Activated T-helper 1 cell treated with anti-CD3 and anti-CD28 coated beads, Interleukin-2, amount 50 U/mL, for 16 hours (primary cell): ENCODE measurements at places on chromosomes 5 and 9.

- no peak for DNase-seq
These were observed 345.6 kb downstream of the KDM4C start for GRCh38 chr9:7103367-7103766.

- DNase-seq = no peak
These were observed 145.0 kb upstream of the COL5A1 start for GRCh38 chr9:134496413-134497282.

DNA sequence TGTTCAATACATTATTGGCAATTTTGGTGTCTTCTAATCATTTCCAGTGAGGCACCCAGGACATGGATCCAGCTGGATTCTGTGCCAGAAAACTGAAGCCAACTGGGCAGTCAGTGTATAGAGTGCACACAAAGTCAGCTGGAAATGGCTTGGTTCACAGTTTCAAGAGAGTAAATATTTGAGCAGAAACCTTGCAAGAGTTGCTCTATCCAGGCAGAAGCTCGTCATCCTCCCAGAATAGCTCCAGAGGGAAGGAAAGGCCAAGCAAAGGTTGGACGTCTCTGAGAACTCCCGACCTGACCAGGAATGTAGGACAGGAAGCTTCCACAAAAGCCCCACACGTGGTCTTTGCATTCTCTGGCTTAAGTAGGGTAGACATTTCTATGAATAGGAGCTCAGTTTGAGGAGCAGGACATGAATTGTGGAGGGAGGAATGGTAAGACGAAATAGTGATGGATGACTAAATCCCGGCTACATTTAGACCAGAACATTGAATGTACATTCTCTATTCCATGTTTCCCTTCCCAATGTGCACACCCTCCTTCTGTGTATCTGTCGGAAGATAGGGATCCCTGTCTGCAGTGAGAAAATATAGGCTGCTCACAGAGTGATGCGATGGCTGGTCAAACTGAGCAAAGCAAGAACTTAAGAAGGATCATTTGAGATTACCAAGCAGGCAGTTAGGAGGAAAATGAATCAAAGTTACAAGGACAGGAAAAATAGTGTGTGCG lies 72.7 kb upstream of the FCN2 start:
- DNase-seq = no peak

GRCh38 chr9:18114559-18115475 lies 359.1 kb upstream of the ADAMTSL1 start:
- no peak for DNase-seq

GRCh38 chr5:145804701-145805100 lies 30.4 kb downstream of the PRELID2 start:
- no peak for DNase-seq

- no peak for DNase-seq
These were observed 1076.5 kb upstream of the ARRDC3 start for GRCh38 chr5:92459654-92460053.

DNA sequence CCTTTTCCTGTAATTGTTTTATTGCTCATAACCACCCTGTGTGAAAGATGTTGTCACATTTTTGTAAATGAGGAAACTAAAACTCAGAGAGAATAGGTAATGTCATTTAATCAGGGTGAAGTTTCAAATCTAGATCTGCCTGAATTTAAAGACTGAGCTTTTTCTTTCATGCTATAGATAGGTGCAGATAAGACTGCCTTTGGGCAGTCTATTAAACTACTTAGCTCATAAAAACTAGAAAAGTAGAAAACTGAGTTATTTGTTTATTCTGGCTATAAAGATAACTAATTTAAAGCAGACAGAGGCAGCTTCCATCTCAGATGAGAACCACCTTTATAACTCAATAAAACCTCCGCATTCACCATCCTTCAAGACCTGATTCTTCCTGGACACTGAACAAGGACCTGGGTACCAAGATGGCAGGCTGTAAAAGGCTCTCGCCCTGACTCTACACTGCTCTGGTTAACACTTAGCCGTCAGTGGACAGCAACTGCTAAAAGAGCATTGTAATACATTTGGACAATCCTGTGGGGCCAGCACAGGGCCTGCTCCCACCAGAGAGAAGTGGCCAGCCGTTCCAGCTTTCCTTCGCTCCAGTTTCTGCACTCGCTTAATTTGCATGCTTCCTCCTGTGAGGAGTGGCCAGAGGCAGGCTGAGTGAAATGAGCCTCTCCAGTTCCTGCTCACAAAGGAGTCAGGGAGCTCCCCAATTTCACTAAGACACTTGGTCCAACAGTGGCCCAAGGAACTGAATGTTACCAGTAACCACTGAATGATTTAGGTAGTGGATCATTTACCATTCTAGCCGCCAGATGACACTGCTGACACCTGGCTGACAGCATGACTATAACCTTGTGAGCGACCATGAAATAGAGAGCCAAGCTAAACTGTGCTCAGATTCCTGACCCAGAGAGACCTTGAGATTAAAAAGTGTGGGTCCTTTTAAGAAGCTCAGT lies 566.4 kb downstream of the EFNA5 start:
- DNase-seq = no peak

DNA sequence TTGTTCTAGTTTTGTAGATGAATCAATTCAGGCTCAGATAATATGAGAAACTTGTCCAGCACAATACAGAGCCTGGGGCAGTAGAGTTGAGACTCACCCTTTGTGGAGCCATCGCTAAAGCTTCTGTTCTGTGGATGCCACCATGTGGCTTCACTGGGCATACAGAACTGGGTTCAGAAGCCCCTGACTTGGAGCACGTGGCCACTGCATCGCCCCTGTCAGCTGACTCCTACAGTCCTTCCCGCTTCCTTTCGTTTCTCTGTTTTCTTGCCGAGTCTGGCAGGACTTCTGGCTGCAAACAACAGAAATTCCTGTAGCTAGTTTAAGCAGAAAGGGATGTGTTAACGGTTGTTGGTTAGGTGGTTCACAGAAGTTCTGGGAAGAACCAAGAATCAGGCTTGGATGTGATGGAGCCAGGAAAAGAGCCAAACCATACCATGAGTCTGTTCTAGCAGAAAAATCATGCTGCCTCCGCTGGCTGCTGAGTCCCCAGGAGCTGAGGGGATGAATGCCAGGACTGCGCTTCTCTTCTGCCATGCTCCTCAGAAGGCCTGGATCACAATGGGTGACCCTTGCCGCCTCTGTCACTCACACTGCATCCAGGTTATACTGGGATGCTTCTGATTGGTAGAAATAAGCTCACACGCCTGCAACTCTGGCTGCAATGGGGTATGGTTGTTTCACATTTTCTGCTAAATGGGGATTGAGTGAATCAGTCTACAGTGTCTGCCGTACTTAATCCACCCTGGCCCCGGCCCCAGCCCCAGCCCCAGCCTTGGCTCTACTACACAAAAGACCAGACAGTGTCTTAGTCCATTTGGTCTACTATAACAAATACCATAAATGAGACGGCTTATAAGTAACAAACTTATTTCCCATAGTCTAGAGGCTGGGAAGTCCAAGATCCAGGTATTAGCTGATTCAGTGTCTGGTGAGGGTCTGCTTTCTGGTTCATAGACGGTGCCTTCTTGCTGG lies 262.5 kb downstream of the GOLPH3 start:
- DNase-seq = no peak

DNA sequence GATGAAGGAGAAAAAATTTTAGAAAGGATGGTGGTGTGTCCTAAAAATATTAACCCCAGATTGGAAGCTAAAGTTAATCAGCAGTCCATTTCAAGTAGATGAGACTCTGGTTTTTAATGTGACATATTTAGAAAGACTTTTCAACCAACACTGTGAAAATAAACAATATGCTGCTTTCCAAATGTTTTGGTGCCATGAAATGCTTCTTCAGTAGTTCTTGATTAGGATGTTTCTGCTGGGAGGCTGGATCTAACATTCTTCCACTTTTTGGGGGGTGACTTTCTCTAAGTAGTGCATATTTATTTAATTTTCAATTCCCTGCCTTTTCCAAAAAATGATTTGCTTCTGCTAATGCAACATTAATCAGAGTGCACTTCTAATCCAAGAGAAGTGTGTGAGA lies 593.3 kb upstream of the DMAC1 start:
- DNase-seq = no peak

GRCh38 chr5:179907556-179908324 lies at the start of gene TBC1D9B:
TBC1D9B (minus strand) TSS chr5:179907897; CDS start chr5:179907821, 76 bp downstream.
- peak; percentile 60 for DNase-seq

GRCh38 chr9:125902831-125903512 lies 155.8 kb downstream of the PBX3 start:
- DNase-seq = no peak

GRCh38 chr5:65563777-65564176 lies 681 bp downstream of the PPWD1 start:
- DNase-seq = no peak

- DNase-seq = no peak
These were observed 45.0 kb upstream of the PRSS3 start for GRCh38 chr9:33750307-33750838.

GRCh38 chr5:140112685-140113179 lies 1.2 kb upstream of the PURA start:
- DNase-seq = no peak

DNA sequence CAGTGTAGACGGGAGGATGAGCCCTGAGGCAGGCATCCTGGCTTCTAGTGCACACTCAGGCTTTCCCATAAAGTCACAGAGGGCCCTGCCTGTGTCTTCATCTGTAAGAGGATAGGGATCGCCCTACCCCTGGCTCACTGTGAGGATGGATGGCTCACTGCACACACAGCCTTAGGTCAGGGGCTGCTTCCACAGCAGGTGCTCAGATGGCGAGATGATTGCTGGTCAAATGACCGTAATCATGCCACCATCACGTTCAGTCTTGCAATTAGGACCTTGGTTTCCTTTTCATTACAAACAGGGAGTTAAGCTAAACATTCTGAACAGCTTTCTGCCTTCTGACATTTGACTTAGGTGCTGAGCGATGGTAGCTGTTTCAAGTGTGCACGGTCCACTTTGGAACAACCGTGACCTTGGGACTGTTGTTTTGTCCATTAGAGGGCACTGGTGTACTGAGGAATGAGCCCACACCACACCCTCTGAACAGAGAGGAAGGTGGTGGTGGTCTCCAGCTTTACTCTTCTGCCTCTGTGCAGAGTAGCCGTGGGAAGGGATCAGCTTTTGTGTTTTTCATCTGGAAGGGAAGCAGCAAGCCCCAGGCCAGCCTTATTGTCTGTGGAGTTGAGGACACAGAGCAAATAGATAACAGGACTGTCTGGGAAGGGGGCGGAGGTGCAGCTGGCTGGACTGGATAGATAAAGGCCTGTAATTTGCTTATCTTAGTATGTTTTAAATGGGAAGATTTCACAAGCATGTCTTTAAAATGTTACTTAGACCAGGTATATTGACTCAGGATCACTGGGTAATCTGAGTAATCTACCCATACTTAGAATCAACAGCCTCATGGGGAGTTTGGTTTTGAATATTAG lies 183.1 kb downstream of the TRIO start:
- DNase-seq = no peak

DNA sequence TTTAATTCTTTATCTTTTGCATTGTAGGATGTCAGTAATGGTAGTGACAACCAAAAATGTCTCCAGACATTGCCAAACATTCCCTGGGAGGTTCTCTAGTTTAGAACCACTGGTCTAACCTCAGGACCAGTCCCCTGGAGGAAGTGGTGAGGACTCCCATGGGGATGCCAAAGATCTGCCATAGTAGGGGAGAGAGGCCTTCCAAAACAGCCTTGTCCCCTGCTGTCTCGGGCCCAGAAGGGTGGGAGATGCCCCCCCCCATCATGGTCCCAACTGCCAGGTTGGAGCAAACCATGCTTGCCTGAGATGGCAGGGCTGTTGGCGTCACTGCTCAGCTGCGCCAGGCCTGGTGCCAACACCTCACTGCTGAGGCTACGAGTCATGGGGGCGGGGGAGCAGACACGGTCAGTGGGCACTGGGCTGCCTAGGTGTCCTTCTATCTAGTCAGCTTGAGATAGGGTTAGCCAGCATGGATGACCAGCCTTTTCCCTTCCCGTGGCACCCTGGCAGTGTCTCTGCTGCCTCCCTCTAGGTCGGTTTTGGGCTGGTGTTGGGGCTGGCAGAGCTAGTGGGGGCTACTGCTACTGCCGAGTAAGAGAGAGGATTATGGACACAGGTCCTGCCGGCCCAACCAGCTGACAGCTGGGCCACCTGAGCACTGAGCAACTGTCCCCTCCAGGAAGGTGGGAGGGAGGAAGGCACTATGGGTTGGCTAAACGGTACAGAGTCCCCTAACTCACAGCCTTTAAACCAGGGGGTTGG lies 8.3 kb upstream of the CXXC5 start:
- no peak for DNase-seq

GRCh38 chr9:135796784-135797485 lies 95.0 kb downstream of the KCNT1 start:
- no peak for DNase-seq

- DNase-seq = no peak
These were observed 1.6 kb downstream of the ZNF462 start for GRCh38 chr9:106864373-106865143.

- no peak for DNase-seq
These were observed 30.8 kb upstream of the PRDM12 start for GRCh38 chr9:130633336-130634190.

DNA sequence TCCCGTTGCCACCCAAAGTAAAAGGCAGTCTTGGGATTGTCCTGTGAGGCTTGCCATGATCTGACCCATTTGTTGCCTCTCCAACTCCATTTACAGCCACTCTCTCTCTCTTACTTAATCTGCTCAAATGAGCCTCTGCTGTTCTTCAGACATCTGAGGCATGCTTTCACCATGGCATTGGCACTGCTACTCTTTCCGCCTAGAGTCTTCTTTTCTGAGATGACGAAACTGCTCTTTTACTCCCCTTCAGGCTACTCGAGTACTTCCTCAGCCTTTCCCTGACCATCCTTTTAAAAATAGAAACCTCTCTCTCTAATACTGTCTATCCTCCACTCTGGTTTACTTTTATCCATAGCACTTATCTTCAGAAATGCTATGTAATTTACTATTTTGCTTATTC lies 9.0 kb downstream of the FOCAD start:
- no peak for DNase-seq

DNA sequence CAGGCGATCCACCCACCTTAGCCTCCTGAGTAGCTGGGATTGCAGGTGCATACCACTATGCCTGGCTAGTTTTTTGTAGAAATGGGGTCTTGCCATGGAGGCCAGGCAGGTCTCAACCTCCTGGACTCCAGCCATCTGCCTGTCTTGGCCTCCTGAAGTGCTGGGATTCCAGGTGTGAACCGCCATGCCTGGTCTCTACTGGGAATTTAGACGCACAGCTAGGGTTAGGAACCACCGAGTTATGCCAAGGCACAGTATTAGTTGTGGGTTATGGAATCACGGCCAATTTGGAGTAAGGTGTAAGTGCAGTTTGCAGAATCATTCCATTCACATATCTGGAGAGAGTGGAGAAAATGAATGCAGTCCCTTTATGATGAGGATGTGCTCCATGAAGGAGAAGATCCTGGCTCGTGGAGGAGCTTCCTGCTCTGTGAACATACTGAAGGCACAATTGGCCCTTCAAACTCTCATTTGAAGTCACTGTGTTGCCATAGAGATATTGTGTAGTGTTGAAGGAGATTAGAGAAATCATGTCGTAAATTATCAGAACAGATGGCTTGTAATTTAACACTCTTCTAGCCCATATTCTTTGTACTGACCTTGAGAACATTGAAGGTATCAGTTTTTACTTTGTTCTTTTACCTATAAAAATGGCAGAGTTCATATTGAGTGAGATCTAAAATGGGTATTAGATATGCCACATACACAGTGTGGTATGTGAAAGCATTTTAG lies 18.8 kb downstream of the TRIO start:
- no peak for DNase-seq
